ENCODE measurements at places on chromosomes 4 and X.

DNA sequence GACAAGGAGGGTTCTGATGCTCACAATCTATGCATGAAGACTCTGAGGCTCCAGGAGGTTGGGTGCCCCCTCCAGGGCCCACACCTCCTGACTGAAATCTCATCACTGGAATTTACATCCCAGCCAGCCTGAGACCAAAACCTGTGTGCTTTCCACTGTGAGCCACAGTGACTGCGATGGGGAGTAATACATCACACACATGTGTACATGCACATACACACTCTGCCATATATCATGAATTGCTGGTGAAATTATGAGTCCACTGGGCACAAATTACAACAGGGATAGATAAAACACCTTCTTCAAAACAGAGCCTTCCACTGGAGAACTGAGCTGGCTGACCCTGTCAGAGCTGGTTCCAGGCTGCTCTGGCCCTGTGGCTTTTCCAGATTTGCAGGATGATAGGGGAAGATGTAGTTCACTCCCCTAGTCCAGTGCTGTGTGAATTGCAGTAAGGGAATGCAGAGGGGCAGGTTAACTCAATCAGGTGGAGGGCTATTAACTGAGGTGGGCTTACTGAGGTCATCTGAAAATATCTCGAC, 35.8 kb upstream of the MSX1 start:
- no peak for DNase-seq

GRCh38 chr4:129545599-129546278, 449.8 kb downstream of the C4orf33 start:
- no peak for DNase-seq

DNA sequence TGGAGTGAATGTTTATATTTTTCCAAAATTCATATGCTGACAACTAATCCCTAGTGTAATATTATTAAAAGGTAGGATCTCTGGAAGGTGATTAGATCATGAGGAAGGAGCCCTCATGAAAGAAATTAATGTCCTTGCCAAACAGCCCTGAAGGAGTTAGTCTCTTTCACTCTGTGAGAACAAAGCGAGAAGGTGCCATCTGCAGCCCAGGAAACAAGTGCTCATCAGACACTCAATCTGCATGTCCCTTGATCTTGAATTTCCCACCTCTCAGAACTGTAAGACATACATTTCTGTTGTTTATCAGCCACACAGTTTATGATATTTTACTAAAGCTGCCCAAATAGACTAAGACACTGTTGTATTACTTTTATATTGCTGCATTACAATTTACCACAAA, 1283.4 kb downstream of the PCDH7 start:
- no peak for DNase-seq

DNA sequence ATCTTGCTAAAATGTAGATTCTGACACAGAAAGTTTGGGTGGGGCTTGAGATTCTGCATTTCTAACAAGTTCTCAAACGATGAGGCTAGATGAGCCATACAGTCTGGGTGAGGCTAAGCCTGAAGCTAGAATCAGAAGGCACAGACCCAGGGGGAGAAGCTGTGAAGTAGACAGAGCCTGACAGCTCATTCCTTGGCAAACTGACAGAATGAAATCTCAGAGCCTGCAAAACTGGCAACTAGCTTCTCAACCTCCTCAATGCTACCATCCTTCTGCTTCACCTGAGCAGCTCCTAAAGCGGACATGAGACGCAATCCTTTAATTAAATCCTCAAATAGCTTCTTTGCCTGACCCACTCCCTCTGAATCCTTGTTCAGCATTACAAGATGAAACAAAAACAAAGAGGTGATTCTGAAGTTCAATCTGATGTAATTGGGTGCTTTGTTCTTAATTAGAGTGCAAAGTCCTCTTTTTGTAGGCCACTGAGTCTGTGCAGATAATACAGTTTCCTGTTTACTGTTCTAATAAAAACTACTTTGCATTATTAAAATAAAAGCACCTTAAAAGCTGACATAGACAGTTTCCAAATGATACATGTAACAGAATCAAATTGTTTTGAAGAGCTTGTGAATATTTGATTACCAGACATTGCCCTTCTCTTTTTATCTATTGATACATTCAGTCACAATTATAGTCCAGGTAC, 71.0 kb upstream of the BMP2K start:
- DNase-seq: no peak

- peak; percentile 2 for DNase-seq
These were observed 1.7 kb downstream of the PHF8 start for GRCh38 chrX:54042609-54043021.

- no peak for DNase-seq
These were observed at the start of gene FGF5 for GRCh38 chr4:80266253-80266901. FGF5 (plus strand) TSS chr4:80266664; CDS start chr4:80266825, 161 bp downstream.

DNA sequence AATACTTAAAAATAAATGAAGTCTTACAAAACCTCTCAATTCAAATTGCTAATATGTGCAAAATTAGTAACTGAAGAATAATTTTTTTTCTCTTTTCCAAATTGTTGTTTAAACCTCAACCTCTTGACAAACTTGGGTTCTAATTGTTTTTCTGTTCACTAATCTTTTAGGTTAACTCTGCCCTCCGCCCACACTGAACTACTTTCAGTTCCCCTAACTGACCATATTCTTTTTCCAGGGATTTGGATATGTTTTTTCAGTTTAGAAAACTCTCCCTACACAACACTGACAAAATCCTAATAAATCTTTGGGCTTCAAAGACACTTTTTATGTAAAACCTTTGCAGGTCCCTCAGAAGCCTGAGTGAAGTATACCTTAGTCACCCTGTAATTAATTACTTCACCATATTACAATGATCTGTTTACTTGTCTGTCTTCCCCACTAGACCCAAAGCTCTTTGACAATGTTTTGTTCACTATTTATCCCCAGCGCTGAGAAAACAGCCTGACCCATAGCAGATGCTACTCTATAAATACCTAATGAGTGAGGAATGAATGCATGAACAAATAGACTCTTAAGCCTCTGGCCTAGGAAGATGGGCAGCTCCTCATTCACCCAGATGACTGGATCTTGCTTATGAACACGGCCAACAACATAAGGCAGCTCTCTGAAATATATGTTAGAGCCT, 134.9 kb downstream of the MAML3 start:
- no peak for DNase-seq

GRCh38 chr4:110867251-110867960, 244.5 kb upstream of the PITX2 start:
- no peak for DNase-seq

GRCh38 chr4:121822796-121823504, 733 bp downstream of the CCNA2 start:
- DNase-seq: peak; percentile 7

- no peak for DNase-seq
These were observed 288.3 kb downstream of the ZNF674 start for GRCh38 chrX:46256875-46257274.

DNA sequence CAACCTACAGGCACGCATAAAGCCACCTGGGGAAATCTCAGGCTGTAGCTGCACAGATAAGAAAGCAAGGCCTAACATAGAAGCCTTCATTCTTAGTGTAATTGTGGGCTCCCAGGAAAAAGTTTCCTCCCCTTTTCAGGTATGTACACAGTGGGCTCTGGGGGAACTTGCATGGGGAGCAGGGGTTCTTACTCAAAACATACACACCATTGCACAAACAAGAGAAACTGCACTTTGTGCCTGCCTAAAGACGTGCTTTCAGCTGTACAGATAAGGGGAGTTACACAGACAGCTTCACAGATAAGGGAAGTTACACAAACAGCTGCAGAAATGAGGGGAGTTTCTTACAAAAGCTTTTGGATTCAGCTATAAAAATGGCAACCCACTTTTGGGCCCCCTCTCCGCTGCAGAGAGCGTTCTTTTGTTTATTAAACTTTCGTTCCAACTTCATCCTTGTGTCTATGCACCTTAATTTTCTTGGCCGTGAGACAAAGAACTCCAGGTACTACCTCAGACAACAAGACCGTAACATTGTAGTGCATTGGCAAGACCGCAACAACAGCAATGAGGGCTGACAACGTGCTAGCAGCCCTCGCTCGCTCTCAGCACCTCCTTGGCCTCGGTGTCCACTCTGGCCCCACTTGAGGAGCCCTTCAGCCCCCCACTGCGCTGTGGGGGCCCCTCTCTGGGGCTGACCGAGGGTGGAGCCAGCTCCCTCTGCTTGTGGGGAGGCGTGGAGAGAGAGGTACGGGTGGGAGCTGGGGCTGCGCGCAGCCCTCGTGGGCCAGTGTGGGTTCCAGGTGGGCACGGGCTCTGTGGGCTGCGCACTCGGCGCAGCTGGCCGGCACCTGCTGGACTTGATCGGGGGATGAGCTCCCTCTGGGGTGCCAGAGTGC, 317.5 kb downstream of the RAPGEF2 start:
- no peak for DNase-seq

GRCh38 chrX:17535229-17535628, 160.2 kb downstream of the NHS start:
- no peak for DNase-seq

DNA sequence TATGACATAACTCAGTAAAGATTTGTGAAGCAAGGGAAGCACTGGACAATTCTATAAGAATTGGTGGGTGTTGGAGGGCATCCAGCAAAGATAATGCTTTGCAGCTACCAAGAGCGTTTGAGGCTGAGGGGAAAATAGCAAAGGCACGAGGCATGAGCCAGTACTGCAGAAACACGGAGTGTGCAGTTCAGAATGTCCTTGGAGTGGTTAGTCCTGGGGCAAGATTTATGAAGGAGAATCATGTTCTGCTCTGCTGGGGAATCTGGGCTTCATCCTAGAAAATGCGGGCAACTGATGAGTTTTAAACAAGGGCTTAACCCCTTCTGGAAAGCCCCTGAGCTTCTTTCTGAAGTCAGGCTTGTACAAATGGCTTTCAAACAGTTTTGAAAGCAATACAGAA, 452.5 kb downstream of the IL15 start:
- DNase-seq: no peak

DNA sequence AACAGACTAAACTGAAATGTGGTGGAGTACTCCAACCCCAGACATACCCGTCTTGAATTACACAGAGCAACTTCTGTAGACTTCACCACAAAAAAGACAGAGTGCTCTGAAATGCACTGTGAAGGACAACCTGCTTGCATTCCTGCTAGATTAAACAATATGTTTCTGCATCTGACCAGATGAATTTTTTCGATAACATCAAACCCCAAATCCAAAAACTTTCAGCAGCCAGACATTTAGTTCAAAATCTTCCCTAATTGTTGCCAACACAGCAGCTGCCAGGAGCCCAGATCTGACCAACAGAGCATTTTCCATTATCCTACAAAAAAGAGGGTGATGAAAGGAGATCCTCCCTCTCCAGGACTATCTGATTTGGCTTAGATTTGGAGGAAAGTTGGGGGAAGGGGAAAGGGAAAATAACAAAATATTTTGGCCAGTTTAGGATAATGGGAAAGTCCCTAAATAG, 356.5 kb downstream of the PDGFC start:
- no peak for DNase-seq

DNA sequence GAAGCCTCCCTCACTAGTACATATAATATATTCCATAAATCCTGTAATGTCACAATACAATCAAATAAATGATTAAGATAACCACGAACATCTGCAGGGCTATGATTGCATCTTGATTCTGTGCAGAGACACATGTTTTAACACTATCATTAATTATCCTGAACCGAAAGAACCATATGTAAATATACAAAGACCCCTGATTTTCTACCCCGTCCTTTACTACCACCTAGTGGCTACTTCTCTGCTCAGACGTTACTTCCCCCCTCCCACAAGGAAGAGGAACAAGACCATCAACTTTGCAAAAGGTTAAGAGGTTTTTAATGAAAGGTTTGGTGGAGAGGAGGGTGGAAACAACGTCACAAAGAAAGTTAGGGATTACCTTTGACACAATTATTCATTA, 134.0 kb downstream of the COL4A6 start:
- DNase-seq: no peak

DNA sequence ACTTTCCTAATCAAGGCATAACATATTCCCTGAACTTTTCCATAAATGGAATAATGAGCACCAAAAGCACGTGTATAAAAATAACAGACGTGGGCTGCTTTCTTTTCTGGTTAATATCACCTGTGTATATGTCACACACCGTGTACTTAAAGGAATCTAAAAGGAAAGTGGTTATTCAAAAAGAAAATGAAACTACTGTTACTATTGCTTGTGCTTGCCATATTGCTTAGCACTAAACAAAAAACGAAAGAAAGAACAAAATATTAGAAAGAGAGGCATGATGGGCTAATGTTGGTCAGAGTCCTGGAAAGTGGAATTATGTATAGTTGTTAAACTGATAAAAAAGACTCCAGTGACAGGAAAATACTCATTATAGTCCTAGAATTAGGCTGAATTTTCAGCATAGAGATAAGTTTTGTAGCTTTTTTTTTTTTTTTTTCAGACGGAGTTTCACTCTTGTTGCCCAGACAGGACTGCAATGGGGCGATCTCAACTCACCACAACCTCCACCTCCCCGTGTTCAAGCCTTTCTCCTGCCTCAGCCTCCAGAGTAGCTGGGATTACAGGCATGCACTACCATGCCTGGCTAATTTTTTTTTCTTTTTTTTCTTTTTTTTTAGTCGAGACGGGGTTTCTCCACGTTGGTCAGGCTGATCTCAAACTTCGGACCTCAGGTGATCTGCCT, 123.2 kb downstream of the PABPC4L start:
- no peak for DNase-seq

GRCh38 chr4:47274901-47275300, 188.6 kb downstream of the COMMD8 start:
- DNase-seq: no peak

- DNase-seq: no peak
These were observed 7.5 kb downstream of the FHDC1 start for GRCh38 chr4:152943672-152944071.

- DNase-seq: no peak
These were observed 132.1 kb upstream of the TLL1 start for GRCh38 chr4:165740911-165741310.

DNA sequence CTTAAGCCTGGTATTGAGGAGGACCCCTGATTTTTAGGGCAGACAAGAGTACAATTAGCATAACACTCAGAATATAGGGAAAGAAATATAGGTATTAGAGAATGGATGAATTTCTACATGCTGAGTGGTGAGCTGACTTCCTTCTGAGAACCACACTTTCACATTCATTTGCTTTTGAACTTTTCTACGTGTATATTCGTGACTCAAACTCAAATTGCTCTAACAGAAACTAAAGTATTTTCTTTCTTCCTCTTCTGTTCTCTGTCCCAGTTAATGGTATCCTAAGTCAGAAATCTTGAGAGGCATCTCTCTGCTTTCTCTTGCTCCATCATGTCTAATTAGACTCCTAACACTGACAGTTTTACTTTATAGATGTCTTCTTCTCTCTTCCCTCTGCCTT, 103.2 kb upstream of the CITED1 start:
- DNase-seq: no peak

- no peak for DNase-seq
These were observed 10.9 kb downstream of the CCNG2 start for GRCh38 chr4:77167866-77168265.

DNA sequence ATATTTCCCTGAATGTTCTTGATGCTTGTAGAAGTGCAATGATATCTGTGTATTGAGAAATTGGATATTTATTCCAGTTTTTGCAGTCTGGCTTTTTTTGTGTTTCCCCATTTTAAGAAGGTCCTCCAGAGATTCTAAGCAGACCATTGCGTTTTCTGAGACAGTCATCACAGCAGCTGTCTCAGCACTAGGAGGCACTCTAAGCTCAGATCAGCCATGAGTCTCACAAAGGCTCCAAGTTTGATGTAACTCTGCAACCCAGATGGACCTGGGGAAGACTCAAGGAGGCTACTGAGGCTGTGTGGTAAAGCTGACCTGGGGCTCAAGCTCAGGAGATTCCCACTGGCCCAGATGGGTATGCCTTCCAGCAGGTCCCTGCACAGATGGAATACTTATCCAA, 89.3 kb upstream of the CYLC1 start:
- DNase-seq: no peak

Measured in T-helper 22 cell (primary cell).